ENCODE measurements at places on chromosomes 3 and 15.

DNA sequence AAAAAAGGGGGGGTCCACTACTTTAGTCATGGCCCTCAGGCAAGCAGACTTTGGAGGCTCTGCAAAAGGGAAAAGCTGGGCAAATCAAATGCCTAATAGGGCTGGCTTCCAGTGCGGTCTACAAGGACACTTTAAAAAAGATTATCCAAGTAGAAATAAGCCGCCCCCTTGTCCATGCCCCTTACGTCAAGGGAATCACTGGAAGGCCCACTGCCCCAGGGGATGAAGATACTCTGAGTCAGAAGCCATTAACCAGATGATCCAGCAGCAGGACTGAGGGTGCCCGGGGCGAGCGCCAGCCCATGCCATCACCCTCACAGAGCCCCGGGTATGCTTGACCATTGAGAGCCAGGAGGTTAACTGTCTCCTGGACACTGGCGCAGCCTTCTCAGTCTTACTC lies 15.3 kb downstream of the ZMAT3 start:
- no peak for DNase-seq

GRCh38 chr3:62723914-62724217 lies 151.3 kb downstream of the CADPS start:
- no peak for DNase-seq

- DNase-seq, result peak; percentile 37
These were observed 152.7 kb downstream of the CD47 start for GRCh38 chr3:107938143-107938542.

- DNase-seq, result no peak
These were observed 28.2 kb downstream of the GRAMD2A start for GRCh38 chr15:72169236-72169920.

DNA sequence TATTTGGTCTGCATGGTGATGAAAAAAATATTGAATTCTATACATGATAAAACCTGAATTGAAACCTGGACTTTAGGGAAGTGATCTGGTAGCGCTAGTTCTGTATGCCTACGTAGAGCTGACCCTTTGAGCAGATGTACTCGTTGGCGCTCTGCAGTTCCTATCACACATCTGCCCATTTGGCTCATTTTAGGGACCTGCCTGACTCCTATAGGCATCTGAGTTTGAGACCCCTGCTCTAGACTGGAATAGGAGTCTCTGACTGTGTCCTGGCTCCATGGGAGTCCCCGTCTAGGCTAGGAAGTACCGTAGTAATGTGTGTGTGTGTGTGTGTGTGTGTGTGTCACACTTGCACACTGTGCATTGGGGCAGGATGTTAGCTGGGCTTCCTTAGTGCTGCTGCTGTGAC lies 21.2 kb downstream of the STARD5 start:
- no peak for DNase-seq

GRCh38 chr3:130093741-130094391 lies 12.2 kb downstream of the ALG1L2 start:
- no peak for DNase-seq

DNA sequence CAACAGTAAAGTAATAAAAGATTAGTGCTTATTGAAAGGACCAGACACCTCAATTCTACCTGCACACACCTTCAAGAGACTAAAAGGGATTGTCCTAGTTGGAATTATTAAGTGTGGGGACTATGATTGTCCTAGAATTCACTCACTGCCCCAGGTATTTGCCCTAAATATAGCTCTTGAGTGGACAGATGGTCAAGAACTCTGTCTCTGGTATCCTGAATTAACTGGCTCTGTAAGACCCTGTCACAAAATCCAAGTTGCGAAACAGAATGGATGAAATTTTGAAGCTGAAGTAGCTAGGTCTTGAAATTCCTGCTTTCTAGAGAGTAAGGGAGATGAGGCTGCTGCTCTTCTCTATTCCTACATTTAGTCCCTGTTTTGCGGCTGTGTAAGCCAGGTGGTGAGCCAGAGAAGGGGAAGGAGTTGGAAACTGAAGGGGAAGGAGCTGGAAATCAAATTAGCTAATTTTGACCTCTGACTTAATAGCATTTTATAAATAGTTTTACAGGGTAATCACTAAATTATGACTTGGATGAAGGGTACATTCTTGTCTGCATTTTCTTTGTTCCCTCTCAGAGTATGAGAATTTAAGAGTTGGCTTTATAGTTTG lies 34.5 kb downstream of the KBTBD12 start:
- no peak for DNase-seq

GRCh38 chr3:122635789-122636188 lies 44.9 kb upstream of the PARP14 start:
- DNase-seq, result no peak

DNA sequence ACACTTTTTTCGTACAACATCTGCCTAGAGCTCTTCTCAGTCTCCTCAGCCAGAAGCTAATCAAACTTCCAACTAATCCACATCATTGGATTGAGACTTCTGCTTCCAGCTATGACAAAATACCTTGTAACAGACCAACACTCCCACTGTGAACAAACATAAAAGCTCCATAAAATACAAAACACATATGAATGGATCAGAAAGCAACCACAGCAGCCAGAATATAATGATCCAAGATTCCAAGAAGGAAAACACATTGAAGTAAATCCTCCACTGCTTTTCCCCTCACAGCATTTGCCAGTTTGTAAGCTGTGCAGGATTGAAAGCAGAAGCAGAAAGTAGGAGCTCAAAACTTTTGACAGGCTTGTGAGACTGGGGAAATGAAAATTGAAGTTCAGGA lies 863.2 kb downstream of the TUSC7 start:
- DNase-seq, result no peak

DNA sequence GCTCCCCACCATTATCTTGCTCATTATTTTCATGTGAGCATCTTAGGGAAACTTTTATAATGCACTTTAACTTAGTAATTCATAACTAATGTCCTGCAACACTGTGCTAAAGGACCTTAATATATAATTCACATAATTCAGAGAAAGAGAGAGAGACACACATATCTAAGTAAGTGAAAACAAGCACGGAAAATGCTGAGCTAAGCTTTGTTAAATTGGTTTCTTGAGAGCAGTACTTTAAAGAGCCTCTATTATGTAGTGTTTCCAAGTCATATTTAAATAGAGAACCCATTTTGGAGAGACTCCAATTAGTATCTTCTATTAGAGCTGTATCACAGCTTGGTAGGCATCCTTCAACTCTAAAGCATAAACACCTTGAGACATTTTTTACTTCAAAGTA lies 354.1 kb upstream of the SOX14 start:
- no peak for DNase-seq

DNA sequence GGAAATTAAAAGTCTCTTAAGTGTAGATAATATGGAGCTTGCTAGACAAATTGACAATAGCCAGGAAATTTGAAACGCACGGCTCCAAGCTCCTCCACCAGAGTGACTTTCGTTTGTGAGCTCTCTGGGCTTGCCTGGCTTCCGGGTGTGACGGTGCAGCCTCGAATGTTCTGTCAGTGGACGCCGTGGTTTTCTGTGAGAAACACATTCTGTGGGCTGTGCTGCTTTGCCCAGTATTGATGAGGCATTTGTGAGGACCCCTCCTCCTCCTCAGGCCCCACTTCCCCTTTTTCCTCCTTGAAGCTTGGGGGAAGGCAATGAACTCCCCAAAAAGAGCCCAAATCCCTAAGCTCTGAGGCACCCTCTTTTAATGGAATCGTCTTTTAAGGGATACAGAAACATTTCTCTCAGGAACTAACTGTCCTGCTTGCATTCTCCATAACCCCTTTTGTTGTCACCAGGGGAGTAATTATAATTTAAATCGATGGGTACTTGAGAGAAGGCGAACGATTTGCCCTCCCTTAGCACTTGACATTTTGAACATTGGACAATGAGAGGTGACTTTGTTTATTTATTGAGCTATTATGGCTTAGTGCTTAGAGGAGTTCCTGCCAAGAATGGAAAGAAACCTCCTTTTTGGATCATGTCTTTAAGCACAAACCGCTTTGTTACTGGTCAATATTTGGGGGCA lies 40.8 kb downstream of the POLR2M start:
- no peak for DNase-seq

- no peak for DNase-seq
These were observed 51.3 kb downstream of the HOMER2 start for GRCh38 chr15:82901114-82901805.

- DNase-seq, result no peak
These were observed 228.5 kb upstream of the ADAMTS9 start for GRCh38 chr3:64916192-64916798.

- DNase-seq, result no peak
These were observed 148.9 kb downstream of the OXSM start for GRCh38 chr3:25938566-25939325.

DNA sequence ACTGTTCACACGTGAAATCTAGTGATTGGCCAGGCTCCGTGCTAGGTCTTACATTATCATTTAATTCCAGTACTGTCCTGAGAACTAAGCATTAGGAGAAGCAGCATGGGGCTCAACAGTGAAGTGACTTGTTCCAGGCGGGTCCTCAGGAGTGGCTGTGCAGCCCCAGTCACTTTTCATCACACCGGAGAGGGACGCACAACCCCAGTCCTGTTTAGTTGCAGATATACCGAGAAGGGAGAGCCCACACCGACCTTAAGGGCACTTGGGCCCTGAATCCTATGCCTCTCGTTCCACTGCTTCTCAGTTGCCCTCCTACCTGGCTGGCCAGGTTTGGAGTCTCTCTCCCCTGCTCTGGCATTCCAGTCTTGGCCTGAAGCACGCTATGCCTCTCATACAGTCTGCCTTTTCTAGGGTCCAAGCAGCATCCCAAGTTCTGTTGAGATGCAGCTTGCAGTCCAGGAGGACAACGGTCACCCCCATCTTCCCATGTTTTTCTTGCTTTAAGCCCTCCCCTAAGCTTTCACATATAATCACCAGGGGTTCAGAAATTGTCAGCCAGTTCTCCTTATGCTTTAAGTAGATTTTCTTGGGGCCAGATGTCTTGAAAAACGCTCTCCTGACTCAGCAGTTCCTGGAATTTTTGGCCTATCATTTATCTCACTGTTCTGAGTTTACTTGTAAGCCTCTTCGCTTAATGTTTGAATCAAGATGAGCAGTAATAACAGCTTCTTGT lies 10.1 kb downstream of the FAM131A start:
- DNase-seq, result no peak

GRCh38 chr3:84717894-84718293 lies 240.9 kb upstream of the CADM2 start:
- DNase-seq, result no peak

DNA sequence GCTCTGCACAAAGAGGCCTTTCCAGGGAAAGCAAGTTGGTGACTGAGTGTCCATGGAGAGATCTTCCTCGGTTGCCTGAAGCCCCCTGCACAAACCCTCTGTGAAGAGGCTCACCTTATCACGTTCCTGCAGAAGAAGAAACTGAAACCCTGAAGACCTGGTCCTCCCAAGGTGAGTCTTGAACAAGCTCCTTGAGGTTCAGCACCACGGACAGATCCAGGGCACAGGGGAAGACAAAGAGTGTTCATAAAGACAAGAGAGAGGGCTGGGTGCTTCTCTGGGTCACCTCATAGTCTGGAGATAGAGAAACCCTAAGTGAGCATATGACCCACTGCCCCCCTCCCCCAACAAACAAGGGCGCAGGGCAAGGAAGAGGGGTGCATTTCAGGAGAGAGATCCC lies 21.7 kb upstream of the TBC1D21 start:
- no peak for DNase-seq

- peak; percentile 60 for DNase-seq
These were observed 489 bp downstream of the GMPPB start for GRCh38 chr3:49723296-49723627.

DNA sequence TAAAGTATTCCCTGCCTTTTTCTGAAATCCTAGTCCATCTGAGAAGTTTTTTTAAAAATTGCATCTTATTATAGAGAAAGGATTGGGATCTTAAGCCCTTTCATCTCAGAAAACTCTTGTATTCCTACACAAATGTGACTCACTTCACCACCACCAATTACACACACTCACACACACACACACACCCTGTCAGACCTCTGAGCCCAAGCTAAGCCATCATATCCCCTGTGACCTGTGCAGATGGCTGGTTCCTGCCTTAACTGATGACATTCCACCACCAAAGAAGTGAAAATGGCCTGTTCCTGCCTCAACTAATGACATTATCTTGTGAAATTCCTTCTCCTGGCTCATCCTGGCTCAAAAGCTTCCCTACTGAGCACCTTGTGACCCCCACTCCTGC lies 1181.9 kb downstream of the ROBO2 start:
- no peak for DNase-seq

GRCh38 chr15:74958320-74958907 lies 1.8 kb upstream of the RPP25 start:
- no peak for DNase-seq

- no peak for DNase-seq
These were observed 82.7 kb upstream of the SELENOK start for GRCh38 chr3:53974324-53974723.

- DNase-seq, result no peak
These were observed 12.2 kb downstream of the TGM4 start for GRCh38 chr3:44886561-44886960.

DNA sequence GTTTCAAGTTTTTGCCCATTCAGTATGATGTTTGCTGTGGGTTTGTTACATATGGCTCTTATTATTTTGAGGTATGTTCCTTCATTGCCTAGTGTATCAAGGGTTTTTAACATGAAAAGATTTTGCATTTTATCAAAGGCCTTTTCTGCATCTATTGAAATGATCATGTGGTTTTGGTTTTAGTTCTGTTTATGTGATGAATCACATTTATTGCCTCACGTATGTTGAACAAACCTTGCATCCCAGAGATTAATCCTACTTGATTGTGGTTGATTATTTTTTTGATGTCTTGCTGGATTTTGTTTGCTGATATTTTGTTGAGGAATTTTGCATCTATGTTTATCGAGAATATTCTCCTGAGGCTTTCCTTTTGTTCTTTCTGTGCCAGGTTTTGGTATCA lies 39.4 kb downstream of the TMCO5A start:
- no peak for DNase-seq

DNA sequence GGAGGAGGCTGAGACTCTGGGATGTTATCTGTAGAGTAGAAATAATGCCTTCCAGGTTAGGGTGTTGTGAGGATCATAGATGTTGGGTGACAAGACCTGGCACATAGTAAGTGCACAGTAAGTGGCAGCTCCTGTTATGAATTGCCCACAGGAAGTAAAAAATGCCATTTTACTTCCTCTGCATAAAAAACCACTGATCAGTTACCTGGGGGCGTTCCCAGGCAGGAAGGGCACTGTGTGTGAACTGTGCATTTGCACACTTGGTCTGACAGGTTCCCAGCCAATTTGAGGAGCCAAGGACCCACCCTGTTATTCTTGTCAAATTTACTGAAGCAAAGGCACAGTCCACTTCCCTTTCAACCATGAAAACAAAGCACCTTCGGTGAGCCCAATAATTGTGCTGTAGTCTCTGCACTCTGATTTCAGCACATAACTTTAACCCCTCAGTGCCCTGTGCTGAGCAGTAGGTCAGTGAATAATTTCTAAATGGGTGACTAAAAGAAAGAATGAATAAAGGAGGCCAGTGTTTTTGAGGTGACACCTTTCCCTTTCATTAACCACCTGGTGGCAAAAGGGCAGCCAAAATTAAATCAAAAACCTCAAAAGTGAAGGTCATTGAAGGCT lies 85.8 kb upstream of the ARHGEF3 start:
- DNase-seq, result no peak
